Liver (tissue), 10 donors: ENCODE measurements at places on chromosomes 4 and X. TPM values are rescaled to one million over a fixed set of nuclear protein-coding genes. Genes with fewer than 3 reads are reported as not detected.

DNA sequence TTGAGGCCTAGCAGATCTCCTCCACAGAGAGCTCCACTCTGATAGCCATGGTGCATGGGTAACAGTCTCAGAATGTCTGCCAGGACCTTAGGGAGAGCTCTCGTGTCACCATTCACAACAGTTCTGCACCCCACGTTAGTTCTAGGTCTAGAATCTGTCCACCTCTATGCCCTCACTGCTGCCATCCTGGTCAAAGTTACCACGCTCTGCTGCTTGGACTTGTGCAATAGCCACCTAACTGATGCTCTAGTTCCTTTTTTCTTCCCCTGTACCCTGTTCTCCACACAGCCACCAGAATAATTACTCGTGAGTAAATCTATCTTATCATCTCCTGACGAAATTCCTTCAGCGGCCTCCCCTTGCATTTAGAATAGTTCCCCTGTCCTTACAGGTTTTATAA, 268.8 kb upstream of the GATB start:
- no peak overlapping the region for H3K27ac ChIP-seq
- no peaks in the 10 kb centered on the region for H3K27me3 ChIP-seq
- no peaks in the 10 kb centered on the region for H3K4me1 ChIP-seq
- H3K36me3 ChIP-seq: no peaks in the 10 kb centered on the region

GRCh38 chrX:120726294-120726693, 96.4 kb upstream of the C1GALT1C1 start:
- no peaks in the 10 kb centered on the region for H3K4me1 ChIP-seq
- no peak overlapping the region for H3K4me3 ChIP-seq
- no peak overlapping the region for H3K27ac ChIP-seq

Gene CT83
- total RNA-seq: not detected

- no peaks in the 10 kb centered on the region for H3K36me3 ChIP-seq
- H3K4me1 ChIP-seq: no peaks in the 10 kb centered on the region
- H3K27ac ChIP-seq: no peak overlapping the region
- H3K4me3 ChIP-seq: no peak overlapping the region
These were observed 46.3 kb downstream of the ALPK1 start for GRCh38 chr4:112343330-112344080.

Gene CXorf66
- total RNA-seq: 0.08 TPM

Gene FNIP2
- 36.7 TPM for total RNA-seq

DNA sequence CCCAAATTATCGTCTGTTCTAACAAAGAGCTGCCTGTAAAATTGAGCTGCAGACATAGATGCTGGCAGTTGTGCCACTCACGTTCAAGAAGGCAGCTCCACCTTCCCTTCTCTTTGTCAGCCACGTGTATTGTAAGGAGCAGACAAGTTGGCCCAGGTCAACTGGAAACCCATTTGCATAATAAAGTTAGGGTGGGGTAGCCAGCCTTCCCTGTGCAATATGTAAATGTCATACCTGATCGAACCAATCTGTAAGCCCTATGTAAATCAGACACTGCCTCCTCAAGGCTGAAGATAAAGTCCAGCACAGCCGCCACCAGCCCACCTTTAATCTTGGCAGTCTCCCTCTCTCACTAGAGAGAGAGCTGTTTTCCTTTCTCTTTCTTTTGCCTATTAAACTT, 117.2 kb downstream of the TMEM144 start:
- no peak overlapping the region for H3K4me3 ChIP-seq
- no peak overlapping the region for H3K27ac ChIP-seq
- H3K4me1 ChIP-seq: no peaks in the 10 kb centered on the region
- H3K36me3 ChIP-seq: no peaks in the 10 kb centered on the region
- no peak for DNase-seq
- H3K27me3 ChIP-seq: no peaks in the 10 kb centered on the region

Gene MAGEA8
- not detected for total RNA-seq

DNA sequence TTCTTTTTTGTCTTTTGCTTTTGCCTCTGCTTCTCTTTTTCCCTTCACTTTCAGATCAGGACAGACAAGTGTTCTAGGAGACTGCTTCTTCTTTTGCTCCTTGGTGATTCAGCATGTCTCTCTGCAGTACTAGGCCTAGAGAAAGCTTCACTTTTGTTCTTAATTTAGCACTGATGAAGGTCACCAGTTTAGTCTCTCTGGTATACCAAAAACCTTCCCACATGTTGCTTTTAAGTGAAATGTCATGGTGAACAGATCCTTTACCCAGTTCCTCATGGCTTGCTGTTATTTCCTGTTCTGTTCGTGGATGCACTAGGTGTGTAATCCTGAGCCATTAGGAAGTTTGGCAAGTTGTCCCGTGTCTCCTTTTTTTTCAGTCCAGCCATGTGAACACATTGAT, 53.3 kb downstream of the NBDY start:
- no peak overlapping the region for H3K27ac ChIP-seq
- peaks cover 13% of the 10 kb centered on the region for H3K4me1 ChIP-seq
- no peaks in the 10 kb centered on the region for H3K36me3 ChIP-seq
- no peaks in the 10 kb centered on the region for H3K27me3 ChIP-seq

Gene CCDC110
- total RNA-seq: 1.5 TPM

Gene ZXDA
- 3.3 TPM for total RNA-seq

Gene HPGD
- 113 TPM for total RNA-seq

DNA sequence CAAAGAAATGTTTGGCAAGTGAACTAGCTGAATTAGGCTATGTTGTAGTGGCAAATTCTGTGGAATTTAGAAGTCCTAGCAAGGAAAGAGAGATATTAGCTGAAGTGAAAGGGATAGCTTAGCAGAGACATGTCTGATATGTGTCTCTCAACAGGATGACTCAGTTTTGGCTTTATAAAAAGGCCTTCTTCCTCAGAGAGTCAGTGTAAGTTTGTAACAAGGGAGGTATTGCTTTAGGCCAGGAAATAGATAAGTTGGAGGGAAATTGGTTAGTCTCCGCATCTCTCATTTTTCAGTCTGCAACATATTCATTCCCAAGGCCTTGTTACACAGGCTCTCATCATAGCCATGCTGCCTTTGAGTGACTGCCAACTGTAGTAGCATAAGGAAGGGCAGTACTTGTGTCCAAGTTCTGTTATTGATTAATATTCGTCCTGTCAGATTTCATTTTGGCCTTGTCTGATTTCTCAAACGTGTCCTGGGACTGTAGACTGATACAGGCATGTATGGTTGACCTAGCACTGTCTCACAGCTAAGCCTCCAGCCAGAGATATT, 4.0 kb downstream of the TMEM164 start:
- no peak overlapping the region for H3K27ac ChIP-seq
- no peaks in the 10 kb centered on the region for H3K27me3 ChIP-seq
- H3K4me1 ChIP-seq: peaks cover 7% of the 10 kb centered on the region
- no peak for DNase-seq

- H3K4me1 ChIP-seq: peaks cover 53% of the 10 kb centered on the region
- H3K27ac ChIP-seq: no peak overlapping the region
These were observed 354.1 kb downstream of the CAMK2D start for GRCh38 chr4:113407409-113407808.

DNA sequence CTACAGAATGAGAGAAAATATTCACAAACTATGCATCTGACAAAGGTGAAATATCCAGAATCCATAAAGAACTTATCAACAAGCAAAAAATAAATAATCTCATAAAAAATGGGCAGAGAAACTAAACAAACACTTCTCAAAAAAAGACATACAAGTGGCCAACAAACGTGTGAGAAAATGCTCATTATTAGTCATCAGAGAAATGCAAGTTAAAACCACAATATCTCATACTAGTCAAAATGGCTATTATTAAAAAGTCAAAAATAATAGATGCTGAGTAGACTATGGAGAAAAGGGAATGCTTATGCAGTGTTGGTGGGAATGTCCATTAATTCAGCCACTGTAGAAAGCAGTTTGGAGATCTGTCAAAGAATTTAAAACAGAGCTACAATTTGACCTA, 533.3 kb downstream of the TMA16 start:
- no peak for DNase-seq
- H3K27ac ChIP-seq: no peak overlapping the region
- H3K4me3 ChIP-seq: no peak overlapping the region
- no peaks in the 10 kb centered on the region for H3K27me3 ChIP-seq
- H3K4me1 ChIP-seq: no peaks in the 10 kb centered on the region

- no peaks in the 10 kb centered on the region for H3K36me3 ChIP-seq
- H3K4me3 ChIP-seq: no peak overlapping the region
- DNase-seq: no peak
- H3K27ac ChIP-seq: no peak overlapping the region
These were observed 25.6 kb downstream of the ZMAT1 start for GRCh38 chrX:101906136-101906796.

DNA sequence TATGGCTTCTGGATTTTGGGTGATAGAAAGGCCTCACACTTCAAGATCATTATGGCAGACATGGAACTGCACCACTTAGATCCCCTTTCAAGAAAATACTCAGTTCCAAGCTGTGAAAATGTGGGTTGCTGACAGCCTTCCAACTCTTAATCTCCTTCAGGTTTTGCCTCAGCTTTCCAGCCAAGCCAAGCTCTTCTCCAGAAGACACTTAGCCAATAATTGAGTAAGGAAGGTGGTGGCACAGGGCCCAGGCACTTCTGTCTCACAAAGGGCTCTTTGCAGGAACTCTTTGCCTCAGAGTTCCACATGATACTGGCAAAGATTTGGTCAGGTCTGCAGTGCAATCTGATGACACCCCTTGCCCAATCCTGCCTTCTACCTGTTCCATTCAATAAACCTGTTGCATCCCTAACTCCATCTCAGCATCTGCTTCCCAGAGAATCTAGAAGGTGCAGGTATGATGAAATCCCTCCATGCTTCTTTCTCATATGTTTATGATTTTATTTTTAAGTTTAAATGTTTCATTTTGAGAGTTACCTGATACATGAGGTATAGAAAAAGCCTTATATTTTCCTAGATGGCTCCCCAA, 30.6 kb downstream of the ANXA5 start:
- H3K4me1 ChIP-seq: no peaks in the 10 kb centered on the region
- H3K27ac ChIP-seq: no peak overlapping the region
- peaks cover 27% of the 10 kb centered on the region for H3K36me3 ChIP-seq
- H3K27me3 ChIP-seq: no peaks in the 10 kb centered on the region
- no peak for DNase-seq
- H3K4me3 ChIP-seq: no peak overlapping the region

DNA sequence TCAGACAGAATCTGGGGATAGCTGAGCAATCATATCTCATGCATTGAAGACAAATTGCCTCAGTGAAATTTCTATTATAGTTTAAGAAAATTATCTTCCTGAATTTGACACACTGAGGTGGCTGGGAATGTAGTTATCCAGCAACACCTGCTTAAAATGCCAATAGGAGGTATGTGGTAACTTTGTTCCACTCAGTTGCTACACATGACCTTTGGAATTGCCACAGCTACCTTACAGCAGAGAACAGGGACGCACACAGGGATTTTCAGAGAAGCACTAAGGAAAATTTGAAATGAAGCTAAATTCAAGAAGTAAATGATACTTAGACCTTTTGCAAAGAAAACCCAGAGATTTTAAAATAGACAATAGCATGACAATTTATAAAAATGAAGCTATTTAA, 264.6 kb downstream of the IL1RAPL1 start:
- no peak overlapping the region for H3K4me3 ChIP-seq
- H3K27ac ChIP-seq: no peak overlapping the region
- no peak for DNase-seq
- H3K27me3 ChIP-seq: no peaks in the 10 kb centered on the region
- no peaks in the 10 kb centered on the region for H3K4me1 ChIP-seq

GRCh38 chr4:116217781-116218180, 867.6 kb downstream of the TRAM1L1 start:
- no peaks in the 10 kb centered on the region for H3K27me3 ChIP-seq
- no peaks in the 10 kb centered on the region for H3K36me3 ChIP-seq
- no peaks in the 10 kb centered on the region for H3K4me1 ChIP-seq
- H3K4me3 ChIP-seq: no peak overlapping the region
- DNase-seq: no peak

Gene NXF2B
- not detected for total RNA-seq

Gene NPFFR2
- total RNA-seq: not detected
